ENCODE measurements at places on chromosomes 2 and 18.
A peak's percentile ranks its signal among the peaks of the same experiment; 100 is the strongest.

DNA sequence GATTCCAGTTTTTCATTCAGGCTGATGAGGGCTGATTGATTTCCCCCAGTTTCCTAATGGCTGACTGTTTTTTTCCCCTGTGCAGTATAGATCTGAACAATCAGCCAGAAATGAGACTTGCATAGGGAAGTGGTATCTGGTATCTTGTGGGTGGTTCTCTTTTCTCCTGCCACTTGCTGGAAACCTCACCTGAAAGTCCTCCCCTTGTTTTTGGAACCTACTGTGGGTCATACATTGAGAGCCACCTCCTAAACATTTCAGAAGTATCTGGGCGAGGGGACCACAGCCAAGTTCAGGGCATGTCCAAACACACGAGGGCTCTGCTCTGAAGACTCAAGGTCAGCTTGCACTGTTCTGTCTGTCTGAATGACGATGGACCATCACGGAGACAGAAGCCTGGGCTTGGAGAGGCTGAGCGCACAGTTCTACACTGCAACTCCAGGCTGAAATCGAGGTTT, 19.3 kb downstream of the ALPK2 start:
- DNase-seq, result no peak

GRCh38 chr2:229231328-229231868, 39.7 kb downstream of the PID1 start:
- DNase-seq, result no peak

- no peak for DNase-seq
Measured at GRCh38 chr18:50679656-50680055, 119.8 kb downstream of the MAPK4 start.

- no peak for DNase-seq
Measured at GRCh38 chr2:80560326-80560725, 255.8 kb upstream of the LRRTM1 start.

- no peak for DNase-seq
Measured at GRCh38 chr18:77422974-77423867, 173.6 kb downstream of the GALR1 start.

GRCh38 chr2:84231478-84231877, 227.6 kb downstream of the SUCLG1 start:
- no peak for DNase-seq

- no peak for DNase-seq
Measured at GRCh38 chr2:96254571-96254970, 11.2 kb downstream of the TMEM127 start.

DNA sequence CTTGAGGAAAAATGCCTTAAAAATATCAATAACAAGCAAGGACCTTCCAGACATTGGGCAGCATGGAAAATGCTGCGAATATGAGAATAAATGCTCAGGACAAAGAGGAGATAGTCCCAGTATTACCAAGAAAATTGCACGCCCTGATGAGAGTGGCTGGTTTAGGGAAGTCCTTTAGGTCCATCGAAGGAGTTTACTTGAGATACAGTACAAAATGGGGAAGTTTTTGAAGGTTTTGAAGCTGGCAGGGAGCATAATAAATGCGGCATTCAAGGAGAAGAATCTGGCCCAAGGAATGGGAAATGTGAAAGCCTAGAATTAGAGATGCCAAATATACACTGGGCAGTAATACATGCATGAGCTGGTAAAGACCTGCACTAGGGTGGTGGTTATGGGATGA, 90.2 kb upstream of the SPATS2L start:
- DNase-seq, result no peak

- no peak for DNase-seq
Measured at GRCh38 chr2:203873921-203874631, 6.5 kb downstream of the CTLA4 start.

GRCh38 chr2:154449951-154450658, 248.4 kb upstream of the KCNJ3 start:
- DNase-seq, result no peak

DNA sequence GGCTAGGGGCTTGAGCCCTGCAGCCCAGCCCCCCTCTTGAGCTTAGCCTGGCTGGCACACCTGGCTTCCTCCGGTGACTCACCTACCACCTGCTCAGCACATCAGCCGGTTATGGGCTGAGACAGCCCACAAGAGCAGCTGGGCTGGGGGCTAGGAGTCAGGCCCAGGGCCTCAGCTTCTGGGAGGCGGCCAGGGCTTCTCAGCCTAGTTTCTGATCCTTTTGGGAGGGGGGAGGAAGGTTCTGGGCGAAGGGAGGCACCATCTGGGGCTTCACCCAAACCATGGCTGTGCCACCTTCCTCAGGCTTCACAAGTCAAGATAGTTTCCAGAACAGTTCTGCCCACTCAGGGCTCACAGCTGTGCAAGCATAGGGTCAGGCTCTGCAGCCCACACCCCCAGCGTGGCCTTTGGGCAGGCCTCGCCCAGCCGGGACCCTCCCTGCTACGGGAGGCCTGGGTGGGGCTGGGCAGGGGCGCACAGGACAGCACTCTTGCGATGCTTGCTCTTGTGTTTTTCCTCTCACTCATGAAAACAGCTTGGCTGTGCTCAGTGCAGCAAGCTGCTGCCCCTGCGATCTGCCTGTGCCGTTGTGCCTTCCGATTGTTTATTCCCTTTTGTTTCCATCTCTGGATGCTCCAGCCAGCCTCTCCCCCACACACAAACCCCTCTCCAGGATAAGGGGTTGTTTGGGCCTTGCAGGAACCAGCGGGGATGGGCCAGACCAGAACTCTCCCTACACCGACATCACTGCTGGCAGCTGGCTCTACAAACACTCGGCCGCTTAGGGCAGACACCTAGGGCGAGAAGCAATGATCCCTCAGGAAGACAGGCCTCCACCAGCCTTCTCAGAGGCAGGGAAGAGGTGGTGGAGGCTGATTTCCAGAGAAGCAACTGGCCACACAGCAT, 26.1 kb upstream of the SEMA4C start:
- DNase-seq, result no peak

GRCh38 chr2:53987336-53987921, 16.6 kb upstream of the PSME4 start:
- no peak for DNase-seq

GRCh38 chr2:136013136-136013685, 27.8 kb upstream of the DARS1 start:
- no peak for DNase-seq

GRCh38 chr2:78411303-78411702, 614.2 kb upstream of the REG3G start:
- DNase-seq, result no peak

GRCh38 chr2:182069908-182070307, 84.3 kb downstream of the PPP1R1C start:
- DNase-seq, result no peak

DNA sequence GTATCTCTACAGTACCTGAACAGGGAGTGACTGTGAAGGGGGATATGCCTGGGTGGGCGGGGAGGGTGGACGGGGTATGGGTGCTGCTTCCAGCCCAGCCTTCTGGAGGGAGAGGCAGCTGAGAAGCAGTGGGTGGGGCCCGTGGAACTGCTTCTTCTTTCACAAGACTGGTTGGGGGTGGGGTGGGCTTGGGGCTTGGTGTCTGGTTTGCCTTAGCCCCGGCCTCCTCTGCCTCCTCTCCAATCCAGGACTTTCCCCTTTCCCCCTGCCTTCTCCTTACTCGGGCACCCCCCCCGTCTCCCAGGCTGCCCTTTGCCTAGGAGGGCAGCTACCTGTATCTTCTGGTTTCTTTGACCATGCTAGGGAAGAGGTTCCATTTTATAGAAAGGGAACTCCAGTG, 233.4 kb downstream of the DYSF start:
- DNase-seq, result no peak

- no peak for DNase-seq
Measured at GRCh38 chr2:119523952-119524694, at the start of gene SCTR. TSS of gene SCTR (minus strand) at chr2:119524483. CDS start at chr2:119524226, 257 bp downstream.

GRCh38 chr2:10786240-10786982, 26.2 kb downstream of the PDIA6 start:
- no peak for DNase-seq

DNA sequence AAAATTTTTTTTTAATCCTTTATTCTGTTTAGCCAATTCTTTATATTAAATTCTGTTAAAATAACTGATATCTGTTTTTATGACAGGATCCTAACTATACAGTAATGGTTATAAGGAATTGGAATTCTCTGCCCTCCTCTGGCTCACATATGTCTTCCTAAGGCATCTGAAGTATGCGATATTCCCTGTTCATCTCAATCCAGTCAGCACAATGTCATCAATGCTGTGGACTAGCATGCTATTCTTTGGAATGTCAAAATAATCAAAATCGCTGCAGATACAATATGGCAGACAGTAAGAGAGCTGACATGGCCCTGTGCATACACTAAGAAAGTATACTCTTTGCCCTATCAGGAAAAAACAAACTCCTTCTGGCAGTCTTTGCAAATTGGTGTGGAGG, 107.6 kb downstream of the AP1S3 start:
- DNase-seq, result no peak

DNA sequence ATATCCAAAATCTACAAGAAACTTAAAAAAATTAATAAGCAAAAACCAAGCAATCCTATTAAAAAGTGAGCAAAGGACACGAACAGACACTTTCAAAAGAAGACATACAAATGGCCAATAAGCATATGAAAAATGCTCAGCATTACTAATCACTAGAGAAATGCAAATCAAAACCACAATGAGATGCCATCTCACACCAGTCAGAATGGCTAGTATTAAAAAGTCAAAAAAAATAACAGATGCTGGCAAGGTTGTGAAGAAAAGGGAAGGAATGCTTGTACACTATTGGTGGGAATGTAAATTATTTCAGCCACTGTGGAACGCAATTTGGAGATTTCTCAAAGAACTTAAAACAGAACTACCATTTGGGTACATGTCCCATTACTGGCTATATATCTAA, 128.8 kb upstream of the SESTD1 start:
- no peak for DNase-seq

DNA sequence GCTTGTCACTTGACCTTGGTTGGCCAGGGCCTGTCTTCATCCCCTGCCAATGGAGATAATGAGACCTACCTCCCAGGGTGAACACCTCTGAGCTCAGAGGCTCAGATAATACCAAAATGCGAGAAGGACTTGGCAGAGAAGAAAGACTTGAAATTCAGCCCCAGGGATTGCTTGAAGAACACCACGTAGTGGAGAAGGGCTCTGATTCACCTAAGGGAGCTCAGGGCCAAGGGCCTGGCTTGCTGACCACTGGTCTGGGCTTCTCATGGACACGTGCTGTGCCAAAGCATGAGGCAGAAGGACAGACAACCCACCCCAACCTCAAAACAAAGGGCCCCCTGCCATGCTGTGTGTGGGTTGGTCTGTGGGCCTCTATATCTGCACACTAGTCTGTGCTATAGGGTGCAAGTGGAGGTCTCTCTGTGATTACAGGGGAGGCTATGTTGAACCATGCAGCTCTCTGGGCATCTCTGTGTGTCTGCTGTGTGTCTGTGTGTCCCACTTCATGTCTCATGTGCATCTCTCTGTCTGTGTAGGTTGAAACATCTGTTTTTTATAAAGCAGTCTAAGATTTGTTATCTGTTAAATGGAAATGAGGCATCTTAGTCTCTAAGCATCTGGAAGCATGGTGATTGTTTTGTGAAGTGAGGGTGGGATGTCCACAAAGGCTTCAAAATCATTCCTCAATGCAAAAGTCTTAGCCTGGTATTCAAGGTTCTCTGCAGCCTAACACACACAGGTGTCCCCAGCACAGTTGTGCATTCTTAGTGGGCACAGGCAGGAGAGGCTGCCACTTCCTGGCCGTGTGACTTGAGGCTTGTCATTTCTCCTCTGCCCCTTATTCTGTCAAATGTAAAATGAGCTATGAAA, 61.0 kb upstream of the EPAS1 start:
- DNase-seq, result no peak

GRCh38 chr2:231557571-231558217, 27.4 kb upstream of the NMUR1 start:
- DNase-seq, result peak; percentile 13

GRCh38 chr2:135870571-135870970, 5.7 kb downstream of the MCM6 start:
- no peak for DNase-seq

DNA sequence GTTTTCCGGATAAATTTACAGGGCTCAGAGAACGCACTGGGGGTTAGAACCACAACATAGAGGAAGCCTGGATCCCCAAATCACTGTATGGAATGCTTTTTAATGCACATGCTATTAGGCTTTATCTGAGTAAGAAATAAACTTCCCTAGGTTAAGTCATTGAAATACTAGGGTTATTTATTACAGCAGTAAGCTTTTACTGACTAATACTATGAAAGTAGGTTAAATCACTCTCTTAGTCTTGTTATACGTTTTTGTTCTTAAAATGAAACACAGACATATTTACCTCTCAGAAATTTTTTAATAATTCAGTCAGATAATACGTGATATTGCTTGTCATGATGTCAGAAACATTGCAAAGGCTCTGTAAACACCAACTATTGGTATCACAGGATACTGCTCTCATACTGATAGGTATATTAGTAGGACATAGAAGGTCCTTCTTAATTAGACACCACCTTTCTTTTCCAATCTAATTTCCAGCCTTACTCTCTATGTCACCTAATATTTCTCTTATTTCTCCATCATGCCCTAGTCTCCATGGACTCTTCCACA, 162.7 kb upstream of the NYAP2 start:
- DNase-seq, result no peak

GRCh38 chr18:60197671-60198462, 174.7 kb downstream of the MC4R start:
- DNase-seq, result no peak

DNA sequence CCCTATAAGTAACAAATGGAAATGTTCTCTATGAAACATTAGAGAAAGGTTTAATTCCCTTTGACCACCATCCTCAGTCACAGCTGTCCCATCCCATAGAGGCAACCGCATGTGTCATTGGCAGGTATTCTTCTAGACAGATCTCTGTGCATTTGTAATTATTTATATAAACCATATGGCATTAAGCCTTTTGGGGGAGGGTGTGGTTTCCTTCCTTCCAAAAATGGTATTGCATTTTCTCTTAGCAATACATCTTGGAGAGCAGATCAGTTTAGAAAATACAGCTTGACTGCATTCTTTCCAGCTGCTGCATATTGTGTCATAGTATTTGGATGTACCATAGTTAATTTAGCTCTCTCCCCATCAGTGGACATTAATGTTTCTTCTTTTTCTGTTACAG, 57.7 kb downstream of the LCLAT1 start:
- no peak for DNase-seq

GRCh38 chr2:44680983-44681531, 260.4 kb upstream of the SIX3 start:
- DNase-seq, result no peak

- DNase-seq, result no peak
Measured at GRCh38 chr2:22719396-22719795, 665.6 kb upstream of the KLHL29 start.

All from activated naive CD8-positive, alpha-beta T cell treated with anti-CD3 and anti-CD28 coated beads, Interleukin-2, amount 50 U/mL, for 16 hours (primary cell).